ENCODE measurements at places on chromosomes 7 and 10. TPM values are rescaled to one million over a fixed set of nuclear protein-coding genes. Genes with fewer than 3 reads are reported as not detected.

The IDI2 gene
- total RNA-seq = not detected

The ATE1 gene
- 47.7 TPM for total RNA-seq

The OPN1SW gene
- total RNA-seq = not detected

The GPRIN2 gene
- total RNA-seq = not detected

The FRA10AC1 gene
- total RNA-seq = 19.0 TPM

The TAS2R5 gene
- 0.40 TPM for total RNA-seq

- DNase-seq = peak; percentile 60
Observed at GRCh38 chr7:108455998-108456677, at the start of gene NRCAM. Gene NRCAM (minus strand): TSS chr7:108456436. CDS start chr7:108240064, 216,372 bp downstream.

DNA sequence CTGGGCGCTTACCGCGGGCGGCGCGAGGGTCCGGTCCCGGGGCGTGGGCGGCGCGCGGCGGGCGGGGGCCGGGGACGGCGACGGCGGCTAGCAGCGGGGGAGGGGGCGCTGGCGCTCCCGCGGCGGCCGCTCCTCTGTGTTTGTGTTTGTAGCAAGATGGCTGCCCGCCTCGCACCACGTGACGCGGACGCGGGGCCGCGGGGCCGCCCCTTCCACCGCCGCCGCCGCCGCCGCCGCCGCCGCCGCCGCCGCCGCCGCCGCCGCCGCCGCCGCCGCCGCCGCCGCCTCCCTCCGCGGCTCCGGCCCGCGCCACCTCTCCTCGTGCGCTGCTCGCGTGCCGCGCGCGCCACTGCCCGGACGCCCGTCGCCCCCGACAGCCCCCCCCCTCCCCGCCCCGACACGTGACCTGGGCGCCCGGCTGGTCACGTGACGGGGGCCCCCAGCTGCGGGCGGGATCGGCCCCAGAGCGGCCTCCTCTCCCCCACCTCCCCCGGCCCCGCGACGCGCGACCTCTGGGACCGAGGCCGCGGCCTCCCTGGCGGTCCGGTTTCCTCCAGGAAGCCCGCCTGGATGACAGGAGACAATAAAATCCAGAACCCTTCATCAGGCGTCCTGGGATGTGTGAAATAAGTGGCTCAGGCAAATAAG, at the start of gene GIGYF1:
TSS of gene GIGYF1 (minus strand) at position 153 of the 648 bp plus-strand sequence. CDS start 6,012 bp downstream, outside the sequence.
- peak; percentile 82 for DNase-seq

DNA sequence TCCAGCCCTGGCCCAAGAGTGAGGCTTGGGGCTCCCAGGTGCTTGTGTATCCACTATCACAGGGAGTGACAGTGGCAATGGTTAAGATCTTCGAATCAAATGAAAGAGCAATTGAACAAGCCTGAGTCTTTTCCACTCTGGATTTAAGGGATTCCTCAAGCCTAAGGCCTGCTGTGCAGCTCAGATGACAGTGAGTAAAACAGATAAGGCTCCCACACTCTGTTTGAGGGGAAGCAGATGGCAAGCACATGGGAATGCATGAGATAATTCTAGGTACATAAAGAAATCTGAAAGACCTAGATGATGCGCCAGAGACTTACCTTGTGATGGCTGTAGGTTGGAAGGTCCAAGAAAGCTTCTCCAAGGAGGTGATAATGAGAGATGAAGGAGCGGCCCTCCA, 95.0 kb downstream of the LRRC18 start:
- no peak for DNase-seq

DNA sequence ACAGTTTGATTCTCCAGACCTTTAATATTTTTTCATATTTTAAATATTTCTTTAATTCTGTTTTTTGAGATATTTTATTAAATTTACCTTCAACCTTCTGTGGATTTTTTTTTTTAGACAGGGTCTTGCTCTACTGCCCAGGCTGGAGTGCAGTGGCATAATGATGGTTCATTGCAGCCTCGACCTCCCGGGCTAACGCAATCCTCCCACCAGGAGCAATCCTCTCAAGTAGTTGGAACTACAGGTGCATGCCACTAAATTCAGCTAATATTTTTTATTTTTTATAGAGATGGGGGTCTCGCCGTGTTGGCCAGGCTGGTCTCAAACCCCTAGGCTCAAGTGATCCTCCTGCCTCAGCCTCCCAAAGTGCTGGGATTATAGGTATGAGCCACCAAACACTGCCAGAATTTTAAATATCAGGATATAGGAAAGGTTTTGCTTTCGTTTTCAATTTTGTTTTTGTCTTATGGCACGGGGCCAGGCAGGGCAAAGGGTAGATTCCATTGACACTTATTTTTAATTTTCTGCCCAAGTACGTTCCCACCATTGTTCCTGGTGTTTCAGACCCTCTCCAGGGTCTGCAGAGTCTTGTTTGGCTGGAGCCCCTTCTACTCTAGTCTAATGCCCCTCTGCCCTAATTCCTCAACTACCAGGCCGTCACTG, 1.2 kb downstream of the TACC2 start:
- no peak for DNase-seq

DNA sequence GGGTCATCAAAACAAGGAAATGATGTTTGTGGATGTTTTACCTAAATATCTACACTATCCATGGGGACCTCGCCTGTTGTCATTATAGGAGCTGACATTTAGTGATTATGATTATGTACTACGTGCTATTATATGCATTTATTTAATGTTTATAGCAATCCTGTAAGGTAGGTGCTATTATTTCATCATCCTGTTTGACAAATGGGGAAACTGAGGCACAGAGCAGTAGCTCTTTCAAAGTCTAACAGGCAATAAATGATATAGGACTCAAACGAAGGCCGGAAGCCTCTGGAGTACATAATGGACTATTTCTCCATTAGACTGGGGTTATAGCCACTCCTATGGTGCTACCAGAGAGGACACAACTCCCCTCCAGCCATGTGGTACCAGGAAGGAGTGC, 60.6 kb upstream of the KDM7A start:
- DNase-seq = no peak

DNA sequence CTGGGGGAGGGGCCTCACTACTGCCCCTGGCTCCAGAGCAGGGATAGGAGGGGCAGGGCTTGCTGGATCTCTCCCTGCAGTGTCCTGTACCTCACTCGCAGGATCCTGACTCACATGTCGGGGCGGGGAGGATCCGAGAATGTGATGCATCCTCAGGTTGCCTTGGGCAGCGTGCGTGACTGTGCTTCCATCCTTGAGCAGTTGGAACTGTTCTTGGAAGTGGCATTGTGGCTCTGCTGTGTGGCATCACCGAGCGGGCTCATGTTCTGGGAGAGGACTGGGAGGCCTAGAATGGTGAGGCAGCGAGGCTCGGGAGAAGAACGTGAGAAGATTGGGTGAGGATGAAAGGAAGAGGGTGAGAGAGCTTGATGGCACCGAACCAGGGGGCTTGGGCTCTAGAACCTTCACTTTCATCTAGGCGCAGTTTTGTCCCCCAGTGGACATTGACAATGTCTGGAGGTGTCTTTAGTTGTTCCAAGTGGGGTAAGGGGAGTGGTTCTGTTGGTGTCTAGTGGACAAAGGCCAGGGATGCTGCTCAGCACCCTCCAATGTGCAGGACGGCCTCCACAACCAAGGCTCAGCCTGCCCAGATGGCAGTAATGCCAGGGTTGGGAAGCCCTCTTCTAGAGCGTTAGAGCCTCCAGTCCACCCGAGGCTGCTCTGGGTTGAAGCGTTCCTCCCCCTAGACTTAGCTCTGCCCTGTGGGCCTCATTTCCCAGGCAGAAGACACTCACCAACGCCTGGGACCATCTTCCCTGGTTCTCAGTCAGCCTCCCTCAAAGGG, 8.4 kb downstream of the RARRES2 start:
- no peak for DNase-seq

- DNase-seq = peak; percentile 37
Observed at GRCh38 chr10:112689327-112690072, 242.5 kb downstream of the VTI1A start.
